Activated T-cell treated with anti-CD3 and anti-CD28 coated beads for 24 hours (primary cell): ENCODE measurements at places on chromosomes 4 and X.

DNA sequence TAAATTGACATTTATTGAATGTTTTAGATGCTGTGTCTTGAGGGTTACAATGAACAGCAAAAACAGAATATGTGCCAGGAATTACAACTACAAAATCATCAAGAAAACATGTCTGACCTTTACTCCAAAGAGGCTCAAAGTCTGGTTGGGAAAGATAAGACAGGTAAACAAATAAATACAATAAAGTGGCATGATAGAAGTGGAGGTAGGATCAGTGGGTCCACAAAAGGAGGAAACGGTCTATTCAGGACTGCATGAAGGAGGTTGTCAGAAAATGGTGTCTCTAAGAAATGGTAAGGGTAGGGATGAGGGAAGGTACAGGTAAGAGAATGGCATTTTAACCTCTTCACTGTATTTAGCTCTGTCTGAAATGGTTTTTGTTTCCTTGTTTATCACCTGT lies 3.8 kb downstream of the ARHGEF38 start:
- no peak for DNase-seq

DNA sequence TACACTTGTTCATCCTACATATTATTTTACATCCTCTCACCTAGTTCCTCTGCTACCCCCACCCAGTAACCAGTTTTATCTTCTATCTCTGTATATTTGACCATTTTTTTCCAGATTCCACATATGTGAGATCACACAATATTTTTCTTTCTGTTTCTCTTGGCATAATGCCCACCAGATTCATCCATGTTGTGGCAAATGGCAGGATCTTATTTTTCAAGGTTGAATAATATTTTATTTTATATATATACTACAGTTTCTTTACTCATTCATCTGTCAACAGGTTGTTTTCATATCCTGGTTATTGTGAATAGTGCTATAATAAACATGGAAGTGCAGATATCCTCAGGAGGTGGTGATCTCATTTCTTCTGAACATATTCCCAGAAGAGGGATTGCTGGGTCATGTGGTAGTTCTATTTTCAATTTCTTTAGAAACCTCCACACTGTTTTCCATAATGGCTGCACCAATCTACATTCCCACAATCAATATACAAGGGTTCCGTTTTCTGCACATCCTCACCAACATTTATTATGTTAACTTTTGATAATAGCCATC lies 48.2 kb downstream of the THAP9 start:
- no peak for DNase-seq

DNA sequence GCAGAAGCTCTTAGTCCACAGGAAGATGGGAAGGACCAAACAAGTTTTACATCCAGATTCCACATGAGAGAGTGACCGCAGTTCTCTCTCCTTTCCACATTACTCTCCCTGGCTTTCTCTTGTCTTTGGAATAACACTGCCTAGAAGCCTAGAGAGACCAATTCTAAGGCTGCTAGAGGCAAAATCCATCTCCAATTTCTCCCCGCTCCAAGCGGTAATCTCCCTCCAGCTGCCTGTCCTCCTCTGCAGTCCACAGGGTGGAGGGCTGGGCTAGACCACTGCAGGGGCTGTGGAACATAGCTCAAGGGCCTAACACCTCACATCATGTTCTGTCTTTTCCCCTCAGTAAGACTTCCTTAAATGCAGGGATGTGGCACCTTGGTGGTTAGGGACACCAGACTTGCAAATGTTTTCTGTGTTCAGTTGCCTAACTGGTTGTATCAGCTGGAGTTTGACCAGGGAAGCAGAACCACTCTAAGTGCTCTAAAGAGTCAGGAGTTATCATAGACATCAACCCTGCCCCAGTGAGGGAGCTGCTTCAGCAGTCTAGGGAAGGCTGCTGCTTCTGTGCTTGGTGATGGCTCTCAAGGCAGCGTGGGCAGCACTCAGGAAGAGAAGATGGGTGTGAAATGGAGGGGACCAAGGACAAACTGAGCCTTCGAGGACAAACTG lies 423.1 kb downstream of the BCOR start:
- DNase-seq = no peak

- no peak for DNase-seq
Observed at GRCh38 chr4:16897991-16898827, at the start of gene LDB2. Gene LDB2 (minus strand): TSS chr4:16898645.

- DNase-seq = no peak
Observed at GRCh38 chr4:43435291-43435690, 542.8 kb downstream of the GRXCR1 start.

DNA sequence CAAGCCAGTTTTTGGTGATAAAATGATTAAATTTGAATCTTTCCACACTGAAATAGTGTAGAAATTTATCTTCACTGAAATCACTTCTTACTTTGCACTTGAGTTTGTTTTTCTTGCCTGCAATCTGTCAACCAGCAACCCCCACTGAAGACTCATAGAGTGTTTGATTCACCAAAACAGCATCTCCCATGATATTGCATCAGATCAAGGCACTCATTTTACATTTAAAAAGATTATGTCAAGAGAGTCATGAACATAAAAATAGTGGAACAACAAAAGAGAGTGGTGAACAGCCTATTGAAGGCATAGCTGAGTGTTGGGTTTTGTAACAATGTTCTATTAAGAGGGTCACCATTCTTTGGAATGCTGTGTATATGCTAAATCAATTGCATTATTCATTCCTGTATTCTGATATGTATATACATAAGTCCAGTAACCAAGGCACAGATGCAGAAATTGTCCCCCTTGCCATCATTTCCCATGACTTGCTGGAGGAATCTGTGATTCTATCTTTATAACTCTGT lies 1934.9 kb downstream of the ARAP2 start:
- DNase-seq = no peak

DNA sequence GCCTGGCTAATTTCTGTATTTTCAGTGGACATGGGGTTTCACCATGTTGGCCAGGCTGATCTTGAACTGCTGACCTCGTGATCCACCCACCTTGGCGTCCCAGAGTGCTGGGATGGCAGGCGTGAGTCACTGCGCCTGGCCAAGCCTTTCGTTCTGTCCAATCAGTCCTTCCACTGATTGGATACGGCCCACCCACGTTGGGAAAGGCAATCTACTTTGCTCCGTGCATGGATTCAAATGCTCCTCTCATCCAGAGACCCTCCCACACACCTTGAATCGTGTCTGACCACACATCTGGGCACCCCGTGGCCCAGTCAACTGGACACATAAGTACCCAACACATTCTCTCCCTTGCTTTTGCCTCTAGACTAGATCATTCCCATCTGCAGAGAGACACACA lies 74.9 kb downstream of the CRLF2 start:
- DNase-seq = no peak
